ENCODE measurements at places on chromosomes 3 and 15.

DNA sequence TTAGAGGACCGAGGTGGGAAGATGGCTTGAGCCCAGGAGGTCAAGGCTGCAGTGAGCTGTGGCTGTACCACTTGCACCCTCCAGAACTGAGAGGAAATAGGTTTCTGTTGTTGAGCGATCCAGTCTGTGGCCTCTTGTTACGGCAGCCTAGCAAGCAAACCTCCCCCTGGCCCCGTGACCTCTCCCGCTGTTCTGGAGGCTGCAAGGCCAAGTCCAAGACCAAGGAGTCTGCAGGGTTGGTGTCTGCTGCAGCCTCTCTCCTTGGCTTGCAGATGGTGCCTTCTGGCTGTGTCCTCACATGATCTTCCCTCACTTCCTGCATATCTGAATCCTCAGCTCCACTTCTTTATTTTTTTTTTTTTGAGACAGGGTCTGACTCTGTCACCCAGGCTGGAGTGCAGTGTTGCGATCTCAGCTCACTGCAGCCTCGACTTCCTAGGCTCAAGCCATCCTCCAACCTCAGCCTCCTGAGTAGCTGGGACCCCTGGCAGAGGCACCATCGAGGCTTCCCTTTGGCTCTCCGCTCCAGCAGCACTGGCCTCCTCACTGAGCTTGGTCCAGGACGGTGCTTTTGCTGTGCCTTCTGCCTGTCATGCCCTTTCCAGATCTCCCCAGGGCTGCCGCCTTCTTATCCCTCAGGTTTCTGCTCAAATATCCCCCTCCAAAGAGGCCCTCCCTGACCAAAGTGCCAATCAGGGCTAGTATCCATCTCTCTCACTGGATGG, 18.0 kb upstream of the PLXND1 start:
- no peak for DNase-seq

- DNase-seq = peak; percentile 20
Measured at GRCh38 chr15:64740311-64741170, 34.8 kb downstream of the RBPMS2 start.

GRCh38 chr3:195028877-195029606, 241.9 kb downstream of the XXYLT1 start:
- no peak for DNase-seq

GRCh38 chr3:13299531-13300155, 120.5 kb downstream of the NUP210 start:
- no peak for DNase-seq

GRCh38 chr15:58704155-58704865, 45.2 kb downstream of the ADAM10 start:
- DNase-seq = no peak

DNA sequence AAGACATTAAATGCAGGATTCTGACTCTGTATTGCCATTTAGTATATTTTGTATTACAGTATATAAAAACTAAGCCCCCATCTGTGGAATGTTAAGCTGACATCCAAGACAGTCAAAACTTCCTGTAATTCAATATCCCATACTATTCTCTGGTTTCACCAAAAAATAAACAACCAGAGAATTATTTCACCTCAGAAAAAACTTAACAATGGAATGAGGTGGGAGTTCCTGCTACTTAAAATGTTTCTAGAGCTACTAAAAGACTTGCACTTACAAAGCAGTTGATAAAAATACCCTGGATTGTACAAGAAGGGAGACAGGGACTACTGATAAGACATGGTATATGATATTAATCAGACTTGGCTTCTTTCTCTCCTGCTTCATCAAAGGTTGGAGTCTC, 8.3 kb downstream of the ARL13B start:
- no peak for DNase-seq

Measured in NCI-H69 (cell line).